T-helper 2 cell (primary cell): ENCODE measurements at places on chromosomes 3 and 15.

DNA sequence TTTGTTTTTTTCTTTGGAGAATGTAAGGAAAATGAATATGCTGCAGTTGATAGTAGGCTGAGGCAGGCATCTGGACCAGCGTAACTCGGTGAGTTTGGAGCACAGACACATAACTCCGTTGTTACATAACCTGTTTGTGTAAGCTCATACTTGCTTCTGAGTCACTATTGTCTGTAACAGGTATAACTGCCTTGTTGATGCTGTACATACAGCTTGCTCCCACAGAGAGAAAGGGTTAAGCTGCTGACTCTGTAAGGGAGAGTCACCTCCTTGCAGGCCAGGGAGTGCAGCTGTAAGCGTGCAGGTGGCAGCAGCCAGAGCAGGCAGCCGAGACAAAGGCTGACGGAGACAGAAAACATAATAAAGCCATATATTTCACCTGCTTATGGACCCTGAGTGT is 20.4 kb downstream of the RETNLB start:
- DNase-seq = no peak

DNA sequence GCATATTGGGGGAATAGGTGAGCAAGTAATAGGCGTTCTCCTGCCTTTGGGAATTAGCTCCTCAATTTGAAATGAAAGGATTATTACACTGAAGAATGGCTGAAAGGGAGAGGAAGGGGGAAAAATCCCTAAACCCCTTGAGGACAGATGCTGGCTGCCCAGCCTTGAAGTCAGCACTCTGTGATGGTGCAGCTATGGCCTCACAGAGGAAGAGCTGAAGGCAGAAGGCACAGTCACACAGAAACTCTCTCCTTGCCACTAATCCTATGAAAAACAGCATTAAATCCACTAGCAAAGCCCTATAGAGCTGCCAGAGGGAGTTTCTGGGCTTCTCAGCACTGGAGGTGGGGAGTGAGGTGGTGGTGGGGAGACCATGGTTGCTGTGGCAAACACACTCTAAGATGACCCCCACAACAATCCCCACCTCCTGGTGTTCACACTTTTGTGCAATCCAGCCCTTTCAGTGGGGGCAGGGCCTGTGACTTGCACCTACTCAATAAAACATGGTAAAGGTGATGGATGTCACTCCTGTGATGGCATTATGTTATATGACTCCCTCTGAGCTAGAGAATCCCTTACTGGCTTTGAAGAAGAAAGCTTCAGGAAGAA is 101.2 kb downstream of the RFTN1 start:
- no peak for DNase-seq

GRCh38 chr3:53242642-53243041 is 13.2 kb downstream of the TKT start:
- DNase-seq = no peak

GRCh38 chr3:140384028-140384771 is 293.7 kb upstream of the TRIM42 start:
- DNase-seq = no peak

DNA sequence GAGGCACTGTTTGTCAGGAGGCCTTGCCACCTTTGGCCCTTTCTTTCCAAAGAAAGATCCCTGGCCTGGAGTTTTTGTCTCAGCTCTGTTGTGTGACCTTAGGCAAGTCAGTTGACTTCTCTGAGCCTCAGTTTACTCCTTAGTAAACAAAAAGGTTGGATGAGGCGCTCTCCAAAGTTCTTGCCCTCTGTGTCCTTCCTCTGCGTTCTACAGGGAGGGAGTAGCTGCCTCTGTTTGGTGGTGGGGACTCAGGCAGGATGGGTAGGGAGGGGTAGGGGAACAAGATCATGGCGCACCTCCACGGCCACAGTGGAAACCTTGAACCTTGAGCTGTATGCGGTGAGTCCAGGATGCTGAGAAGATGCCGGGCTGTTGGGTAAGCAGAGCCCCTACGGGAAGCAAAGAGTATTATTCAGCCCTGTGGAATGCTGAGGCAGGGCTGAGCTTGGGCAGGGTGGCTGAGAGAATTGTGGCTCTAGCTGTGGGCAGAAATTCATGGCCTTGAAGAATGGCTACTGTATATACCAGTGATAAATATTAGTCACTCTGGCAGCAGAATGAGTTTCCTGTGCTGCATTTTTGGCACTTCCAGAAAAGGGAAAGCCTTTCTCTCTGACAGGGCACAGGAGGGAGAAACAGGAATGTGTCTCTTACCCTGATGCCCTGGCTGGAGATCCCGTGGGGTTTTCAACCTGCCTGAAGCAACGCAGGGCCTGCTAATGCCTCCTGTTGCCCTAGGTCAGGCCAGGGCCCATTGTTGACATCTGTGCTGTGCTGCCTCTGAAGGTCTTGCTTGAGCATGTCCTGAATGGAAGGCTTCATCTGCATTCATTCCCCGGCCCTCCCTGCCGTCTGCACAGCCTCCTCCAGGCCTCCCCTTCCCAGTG is 39.9 kb downstream of the SMAD3 start:
- no peak for DNase-seq

GRCh38 chr3:8416965-8417364 is 84.7 kb upstream of the LMCD1 start:
- DNase-seq = no peak

DNA sequence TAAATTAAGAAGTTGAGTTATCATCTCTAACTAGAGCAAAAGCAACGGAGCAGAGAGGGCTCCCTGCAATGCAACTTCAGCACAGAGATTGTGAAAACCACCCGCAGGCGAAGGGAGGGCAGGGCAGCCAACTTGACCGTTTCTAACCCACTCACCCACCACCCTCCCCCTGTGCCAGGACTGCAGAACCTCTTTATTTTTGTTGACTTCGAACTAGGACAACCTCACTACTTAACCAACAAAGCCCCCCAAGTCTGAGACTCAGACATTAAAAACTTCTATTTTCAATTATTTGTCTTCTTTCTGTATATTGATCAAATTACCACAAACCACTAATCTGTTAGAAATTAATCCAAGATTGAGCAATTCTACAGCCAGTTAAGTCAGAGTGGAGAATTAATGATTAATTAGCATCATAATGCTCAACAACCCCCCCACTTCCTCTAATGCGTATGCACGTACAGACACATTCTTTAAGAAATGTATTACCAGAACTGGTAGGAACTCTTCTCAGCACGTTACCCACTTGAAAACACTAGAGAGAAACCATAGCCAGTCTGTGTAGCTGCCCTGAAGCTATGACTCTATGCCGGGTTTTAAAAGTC is 2.0 kb downstream of the MGLL start:
- no peak for DNase-seq

DNA sequence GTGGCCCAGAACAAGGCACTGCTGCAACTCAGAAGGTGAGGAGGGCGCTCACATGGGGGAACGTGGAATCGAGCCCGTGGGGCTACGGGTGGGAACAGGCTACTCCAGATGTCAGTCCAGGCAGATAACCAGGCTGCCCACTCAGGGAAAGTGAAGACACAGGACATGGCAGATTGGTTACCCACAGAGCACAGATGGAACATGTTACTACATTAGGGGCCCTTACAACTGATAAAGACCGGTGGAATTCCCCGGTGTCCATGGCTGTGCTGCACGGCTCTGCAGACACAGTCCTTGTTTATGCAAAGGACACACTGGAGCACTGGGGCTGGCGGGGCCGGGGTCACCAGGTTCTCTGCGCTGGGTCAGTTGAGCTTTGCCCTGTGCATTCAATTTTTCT is 36.9 kb downstream of the PCSK6 start:
- no peak for DNase-seq

DNA sequence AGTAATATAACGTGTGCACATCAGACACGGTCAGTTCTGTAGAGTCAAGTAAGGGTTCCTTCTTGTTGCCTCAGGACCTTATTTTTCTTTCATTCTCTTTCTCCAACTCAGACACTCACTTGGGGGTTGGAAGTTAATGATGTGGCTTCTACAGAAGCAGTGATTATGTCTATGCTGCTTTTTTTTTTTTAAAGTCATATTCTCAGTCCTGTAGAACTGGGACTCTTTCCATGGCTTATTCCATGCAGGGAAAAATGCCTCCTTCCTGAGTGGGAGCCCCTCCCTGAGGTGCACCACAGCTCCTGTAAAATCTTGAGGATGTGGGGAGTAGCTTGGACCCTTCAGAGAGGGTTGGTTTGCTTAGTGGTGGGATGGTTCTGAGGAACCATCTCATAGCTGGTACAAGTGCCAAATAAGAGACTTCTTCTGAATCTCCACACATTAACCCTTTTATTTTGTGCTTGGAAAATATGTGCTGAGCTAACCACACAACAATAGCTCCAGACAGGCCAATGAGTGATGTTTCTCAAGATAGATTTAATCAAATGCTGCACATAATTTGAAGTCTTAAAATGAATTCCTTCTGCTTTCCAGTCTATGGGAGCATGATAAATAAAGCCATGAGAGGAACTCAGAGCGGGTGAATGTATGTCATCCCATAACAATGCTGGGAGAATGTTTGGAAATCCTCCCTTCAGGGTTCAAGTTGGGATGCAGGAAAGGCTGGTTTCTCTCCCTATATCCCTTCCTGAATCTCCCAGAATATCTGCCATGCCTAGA is 23.3 kb upstream of the FSTL1 start:
- DNase-seq = no peak

- no peak for DNase-seq
Observed at GRCh38 chr3:129619726-129620162, 13.3 kb upstream of the PLXND1 start.

DNA sequence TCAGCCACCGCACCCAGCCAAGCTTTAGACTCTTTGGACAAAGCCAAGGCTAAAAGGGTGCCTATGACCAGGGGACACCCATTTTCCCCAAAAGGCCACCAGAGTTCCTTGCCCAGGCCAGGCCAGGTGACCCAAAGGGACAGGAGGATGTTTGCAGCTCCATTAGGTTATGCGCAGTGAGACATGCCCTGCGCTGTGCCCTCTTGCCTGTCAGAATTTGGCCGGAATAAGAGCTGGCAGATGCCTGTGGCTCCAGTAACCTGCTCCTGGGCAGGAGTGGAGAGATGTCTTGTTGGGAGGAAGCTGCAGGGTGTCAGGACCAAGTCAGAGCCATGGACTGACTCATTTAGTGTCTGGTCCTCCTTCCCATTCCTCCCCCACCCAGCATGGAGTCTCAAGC is 20.5 kb downstream of the DNASE1L3 start:
- DNase-seq = no peak

DNA sequence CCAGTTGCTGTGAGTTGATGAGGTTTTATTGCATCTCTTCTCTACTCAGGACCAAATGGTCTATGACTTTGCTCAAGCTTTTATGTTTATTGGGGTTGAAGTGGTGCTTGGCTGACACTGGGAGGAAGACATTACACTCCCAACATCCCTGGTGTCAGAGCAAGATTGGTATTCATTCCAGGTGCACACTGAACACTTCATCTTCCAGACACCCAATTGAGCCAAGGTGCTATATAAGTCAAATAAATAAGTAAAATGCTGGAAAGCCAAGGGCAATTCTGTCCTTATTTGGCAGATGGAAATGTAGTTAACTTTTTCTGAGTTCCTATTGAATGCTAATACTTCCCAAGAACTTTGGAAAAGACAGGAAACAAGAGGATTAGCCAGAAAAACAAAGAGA is 53.2 kb upstream of the CDV3 start:
- no peak for DNase-seq

DNA sequence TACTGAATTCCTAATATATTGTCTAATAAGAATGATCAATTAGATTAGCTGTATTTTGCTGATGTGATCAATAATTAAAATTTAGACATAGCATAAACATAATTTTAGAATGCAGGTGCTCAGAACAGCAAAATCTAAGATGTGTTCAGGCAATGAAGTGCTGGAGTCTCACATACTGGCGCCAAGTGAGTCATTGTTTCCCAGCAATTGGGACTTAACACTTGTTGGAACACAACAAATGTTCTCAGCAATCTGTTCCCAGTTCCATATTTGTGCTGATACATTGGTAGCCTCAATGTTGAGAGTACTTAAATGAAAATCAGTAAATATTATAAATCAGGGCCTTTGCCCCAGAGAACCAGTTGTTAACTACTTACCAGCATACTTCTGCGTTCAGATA is 619.0 kb downstream of the ROBO1 start:
- no peak for DNase-seq

DNA sequence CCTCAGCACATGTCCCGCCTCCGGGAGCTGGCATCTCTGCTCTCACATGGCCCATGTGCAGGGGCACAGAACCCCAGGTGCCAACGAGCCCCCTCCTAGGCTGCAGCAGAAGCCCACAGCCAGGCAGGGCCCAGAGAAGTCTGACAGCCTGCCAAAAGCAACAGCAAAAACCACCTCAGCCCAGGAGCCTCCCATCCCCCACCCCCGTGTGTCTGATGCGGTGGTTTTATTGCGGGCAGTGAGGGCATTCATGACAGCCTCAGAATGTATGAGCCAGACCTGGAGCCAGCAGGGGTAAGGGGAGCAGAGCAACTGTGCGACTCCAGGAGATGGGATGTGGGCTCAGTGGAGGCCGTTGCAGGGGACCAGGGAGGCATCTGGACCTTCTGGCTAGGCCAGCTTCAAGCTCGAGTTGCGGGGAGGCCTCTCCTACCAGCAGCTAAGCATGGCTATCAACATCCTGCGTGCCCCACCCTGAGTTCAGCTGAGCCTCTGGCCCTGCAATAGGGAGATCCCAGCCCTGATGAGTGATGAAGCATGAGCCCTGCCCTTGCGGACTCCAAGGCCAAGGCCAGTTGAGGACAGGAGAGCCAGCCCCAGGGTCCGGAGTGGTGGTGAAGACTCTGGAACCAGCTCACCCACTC is 52.5 kb downstream of the CYP11A1 start:
- DNase-seq = no peak

DNA sequence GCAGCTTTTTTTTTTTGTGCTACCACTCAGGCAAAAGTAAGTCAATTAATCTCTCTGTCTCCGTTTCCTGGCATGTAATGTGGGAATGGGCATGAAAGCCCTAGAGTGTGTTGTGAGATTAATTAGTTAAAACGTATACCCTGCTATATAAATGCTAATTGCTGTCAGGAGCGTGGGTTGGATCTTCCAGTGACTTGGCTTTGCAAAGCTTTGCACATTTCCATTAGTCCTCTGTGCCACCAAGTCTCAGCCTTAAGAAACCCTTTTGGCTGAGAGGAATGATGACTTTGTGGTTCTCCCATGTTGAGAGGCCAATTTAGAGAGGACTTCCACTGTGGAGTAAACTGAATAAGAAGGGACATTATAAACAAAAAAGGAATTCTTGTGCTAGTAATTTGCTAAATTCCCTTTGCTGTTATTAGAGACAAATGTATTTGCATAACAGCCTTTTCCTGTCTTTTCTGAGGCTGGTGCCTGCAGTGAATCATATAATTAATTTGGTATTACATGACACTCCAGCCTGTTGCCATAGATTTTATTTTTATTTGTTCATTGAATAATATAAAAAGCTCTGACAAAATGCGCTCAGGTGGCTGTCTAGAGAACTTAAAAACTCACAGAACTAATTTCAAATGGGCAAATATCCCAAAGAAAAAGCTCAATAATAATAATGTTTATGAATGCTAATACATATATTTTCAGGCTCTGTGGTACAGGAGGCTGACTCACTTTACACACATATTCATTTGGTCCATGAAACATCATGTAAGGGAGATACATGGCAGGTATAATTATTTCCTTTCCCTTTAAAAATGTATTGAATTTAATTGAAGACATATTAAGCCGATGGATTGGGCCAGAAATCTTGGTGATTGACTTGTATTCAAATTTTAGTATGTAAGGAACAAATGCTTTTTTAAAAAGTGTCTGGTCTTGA is 82.7 kb downstream of the IL1RAP start:
- DNase-seq = no peak

- no peak for DNase-seq
Observed at GRCh38 chr15:80556694-80557367, 138.3 kb upstream of the ABHD17C start.
